Stimulated activated CD8-positive, alpha-beta memory T cell treated with anti-CD3 and anti-CD28 coated beads, Interleukin-4, amount 100 ng/mL, for 1 hour (primary cell): ENCODE measurements at places on chromosomes 16 and 17.

DNA sequence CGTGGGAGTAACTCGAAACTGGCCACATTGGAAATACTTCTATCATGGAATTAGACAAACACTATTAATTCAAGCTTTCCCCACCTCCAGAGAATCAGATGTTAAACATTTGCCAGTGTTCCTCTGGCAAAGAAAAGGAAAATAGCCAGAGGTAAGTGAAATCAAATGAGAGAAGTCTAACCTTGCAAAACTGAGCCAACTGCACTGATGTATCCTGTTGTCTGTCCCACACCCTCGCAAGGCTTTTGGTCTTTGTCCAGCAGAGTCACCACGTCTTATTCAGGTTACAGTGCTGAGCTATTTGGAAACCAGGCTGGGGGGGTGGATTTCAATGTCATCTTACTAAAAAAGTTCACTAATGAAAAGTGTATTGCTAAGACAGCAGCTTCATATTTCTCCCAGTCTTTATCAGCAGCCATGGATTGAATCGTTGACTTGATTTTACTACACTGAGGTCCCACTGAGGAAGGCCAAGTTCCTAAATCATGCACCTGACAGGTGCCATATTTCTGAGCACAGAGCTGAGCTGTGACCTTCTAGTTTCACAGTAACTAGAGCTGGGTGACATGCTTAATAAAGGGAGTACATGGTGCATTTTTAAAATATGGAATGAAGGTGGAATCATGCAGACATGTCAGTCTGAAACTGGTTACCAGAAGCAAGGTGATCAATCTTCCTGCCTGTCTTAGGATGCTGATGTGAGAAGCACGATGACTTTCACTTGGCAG lies 85.2 kb upstream of the HSBP1 start:
- DNase-seq, result no peak

DNA sequence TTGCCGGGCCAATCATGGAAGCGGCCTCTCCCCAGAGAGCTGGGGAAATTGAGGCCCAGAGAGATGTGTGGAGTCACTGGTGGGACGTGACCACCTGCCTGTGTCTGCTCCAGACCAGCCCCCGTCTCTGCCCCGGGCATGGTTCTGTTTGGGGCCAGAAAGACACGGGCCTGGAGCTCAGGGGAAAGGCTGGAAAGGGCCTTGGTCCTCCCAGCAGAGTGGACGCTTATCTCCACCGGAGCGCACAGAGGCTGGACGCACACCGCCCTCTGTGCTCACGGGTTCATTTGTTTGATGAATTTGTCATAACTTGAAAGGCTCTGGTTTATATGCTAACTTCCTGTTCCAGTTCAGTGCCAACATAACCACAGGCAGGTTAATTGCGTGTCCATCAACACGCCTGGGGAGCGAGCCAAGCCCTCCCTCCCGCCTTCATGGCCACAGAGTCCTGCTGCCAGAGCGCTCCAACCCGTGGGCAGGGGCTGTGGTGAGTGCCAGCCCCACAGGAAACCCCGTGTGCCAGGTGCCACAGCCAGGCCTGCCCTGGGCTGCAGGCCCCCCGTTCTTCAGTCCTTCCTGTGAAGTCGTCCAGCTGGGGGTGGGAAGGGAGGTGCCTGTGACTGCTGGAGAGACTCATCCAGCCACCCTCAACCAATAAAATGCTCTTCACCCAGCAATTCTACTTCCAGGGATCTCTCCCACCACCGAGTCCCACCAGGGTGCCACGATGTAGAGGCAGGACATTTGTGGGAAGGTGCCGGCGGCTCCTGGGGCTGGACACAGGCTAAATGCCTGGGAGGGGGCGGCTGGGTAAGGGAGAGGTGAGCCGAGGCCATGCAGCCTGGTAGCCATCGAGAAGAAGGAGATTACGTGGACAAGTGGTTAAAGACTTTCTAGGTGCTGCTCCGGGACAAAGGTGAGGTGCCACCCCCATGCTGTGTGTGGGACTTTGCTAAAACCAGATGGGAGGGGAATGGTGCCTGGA lies 29.4 kb upstream of the BAHCC1 start:
- DNase-seq, result no peak

DNA sequence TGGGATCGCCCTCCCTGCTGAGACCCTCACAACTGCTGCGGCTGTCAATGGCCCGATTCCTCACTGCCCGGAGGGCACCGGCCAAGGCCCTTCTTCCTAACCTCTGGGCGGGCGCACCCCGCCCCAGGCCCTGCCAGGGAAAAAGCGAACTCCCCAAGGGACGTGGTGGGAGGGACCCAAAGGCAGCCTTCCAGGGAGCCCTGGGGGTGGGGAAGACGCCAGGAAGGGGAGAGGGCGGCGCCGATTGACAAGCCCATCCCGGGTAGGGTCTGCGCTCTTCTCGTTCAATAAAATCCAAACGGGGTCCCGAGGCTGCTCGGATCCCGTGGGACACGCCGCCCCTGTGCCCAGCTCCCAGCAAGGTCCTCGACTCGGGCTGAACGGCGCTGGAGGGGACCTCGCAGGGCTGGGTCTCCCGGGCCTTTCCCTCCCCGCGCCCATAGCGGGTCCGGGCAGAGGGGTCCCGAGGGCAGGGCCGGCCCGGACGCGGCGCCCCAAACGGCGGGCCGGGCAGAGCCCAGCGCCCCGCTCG lies 416 bp downstream of the KIFC3 start:
- DNase-seq, result no peak

GRCh38 chr16:77468831-77469230 lies 34.0 kb upstream of the ADAMTS18 start:
- no peak for DNase-seq

DNA sequence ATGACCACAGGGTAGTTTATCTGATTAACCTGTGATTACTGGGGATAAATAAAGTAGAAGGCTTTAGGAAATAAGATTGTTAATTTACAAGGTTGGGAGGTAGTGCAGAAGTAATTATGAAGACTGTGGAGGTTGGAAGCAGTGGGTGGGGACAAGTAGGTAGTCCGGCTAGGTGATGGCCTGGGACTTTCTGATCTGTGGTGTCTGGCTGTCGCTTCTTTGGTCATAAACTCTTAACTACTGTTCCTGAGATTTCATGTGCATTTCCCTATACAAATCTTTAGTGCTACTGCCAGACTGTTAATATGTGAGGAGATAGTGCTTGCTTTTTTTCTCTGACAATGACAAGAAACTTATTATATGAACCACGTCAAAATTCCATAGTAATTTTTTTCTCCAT lies 19.5 kb upstream of the HNF1B start:
- no peak for DNase-seq
